ENCODE measurements at places on chromosomes 3 and 15.

DNA sequence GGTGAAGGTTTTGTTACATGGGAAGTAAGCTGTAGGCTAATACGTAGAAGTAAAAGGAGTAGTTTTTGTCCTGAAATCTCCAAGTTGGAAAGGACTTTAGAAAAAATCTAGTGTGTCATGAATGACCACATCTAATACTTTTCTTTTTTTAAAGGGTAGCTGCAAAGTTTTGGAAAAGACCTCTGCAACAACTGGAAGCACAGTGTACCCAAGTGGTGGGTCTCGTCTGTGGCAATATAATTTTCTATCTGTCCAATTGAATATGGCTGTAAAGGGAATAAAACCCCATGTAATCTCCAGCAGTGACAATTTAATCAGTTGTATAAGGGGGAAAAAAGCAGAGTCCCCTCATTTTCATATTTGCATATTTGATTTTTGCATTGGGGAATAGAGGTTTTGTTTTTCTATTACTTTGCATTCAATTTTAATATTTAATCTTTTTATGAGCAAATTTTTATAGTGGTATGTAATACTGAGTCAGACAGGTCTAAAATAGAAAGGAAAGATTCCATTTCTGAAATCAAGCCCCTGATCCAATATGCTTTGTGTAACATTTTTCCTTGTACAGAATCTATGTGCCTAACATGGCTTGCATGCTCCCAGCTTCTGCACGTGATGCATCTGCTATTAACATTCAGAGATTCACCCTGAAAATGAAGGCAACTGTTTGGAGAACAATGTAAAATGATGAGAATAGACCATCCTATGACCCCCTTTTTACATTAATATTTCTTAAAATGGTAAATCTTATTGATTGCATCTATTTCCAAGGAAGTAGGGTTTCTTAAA, 531.4 kb downstream of the ZIC1 start:
- DNase-seq = no peak

DNA sequence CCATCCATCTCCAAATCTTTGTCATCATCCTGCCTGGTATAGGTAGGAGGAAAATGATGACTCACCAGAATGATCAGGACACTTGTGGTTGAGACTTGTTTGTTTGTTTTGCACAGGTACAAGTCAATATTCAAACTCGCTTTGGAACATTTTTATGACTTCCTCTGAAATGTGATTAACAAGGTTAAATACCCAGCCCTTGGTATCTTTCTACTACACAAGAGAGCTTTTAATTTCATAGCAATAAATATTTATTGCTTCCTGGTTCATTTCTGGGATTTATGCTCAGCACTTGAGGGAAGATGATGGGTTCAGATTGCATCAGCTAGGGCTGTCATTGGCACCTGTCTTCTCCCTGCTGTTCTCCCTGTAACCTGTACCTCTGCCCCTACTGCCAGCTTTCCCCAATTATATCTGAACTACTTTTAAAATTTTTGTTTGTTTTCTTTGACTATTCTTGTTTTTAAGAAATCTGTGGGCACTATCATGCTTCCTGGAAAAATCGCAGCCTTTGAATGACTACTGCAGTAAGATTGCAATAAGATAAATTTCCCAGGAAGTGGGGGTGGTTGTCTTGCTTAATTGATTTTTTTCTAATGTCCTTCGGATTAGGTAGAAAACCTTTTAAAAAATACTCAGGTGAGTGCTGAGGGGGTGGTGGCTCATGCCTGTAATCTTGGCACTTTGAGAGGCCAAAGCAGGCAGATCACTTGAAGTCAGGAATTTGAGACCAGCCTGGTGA, 24.3 kb upstream of the GCNT3 start:
- peak; percentile 5 for DNase-seq

- DNase-seq = no peak
These were observed 9.1 kb upstream of the HHATL start for GRCh38 chr3:42711491-42712343.

DNA sequence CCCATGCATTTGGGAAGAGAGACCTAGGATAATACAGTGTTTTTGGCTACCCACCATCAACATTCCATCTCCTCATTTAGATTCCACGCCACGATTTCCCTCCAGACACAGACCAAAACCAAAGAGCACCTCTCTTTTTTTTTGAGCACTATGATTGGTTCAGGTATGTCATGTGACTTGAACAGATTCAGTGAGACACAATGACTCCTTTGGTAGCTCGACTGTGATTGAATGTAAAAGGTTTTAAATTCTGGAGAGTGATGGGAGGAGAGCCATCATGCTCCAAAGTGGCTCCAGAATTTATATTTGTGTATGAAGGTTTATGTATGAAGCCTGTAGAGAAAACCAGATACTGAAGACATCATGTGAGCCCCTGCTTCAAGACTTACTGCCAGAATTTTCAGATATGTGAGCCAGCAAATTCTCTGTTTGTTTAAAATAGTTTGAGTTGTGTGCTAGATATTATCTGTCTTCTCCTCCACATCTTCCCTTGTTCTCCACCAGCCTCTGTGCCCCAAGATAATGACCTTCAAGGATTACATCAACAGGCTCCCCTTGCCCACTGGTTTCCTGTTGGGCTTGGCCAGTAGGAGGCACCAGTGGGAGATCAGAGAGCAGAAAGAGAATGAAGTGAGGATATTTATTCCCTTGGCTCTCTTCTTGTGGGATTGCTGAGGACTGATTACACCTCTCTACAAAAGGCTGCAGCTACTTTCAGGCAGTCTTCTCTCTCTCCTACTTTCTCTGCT, 12.5 kb downstream of the MYD88 start:
- DNase-seq = no peak

DNA sequence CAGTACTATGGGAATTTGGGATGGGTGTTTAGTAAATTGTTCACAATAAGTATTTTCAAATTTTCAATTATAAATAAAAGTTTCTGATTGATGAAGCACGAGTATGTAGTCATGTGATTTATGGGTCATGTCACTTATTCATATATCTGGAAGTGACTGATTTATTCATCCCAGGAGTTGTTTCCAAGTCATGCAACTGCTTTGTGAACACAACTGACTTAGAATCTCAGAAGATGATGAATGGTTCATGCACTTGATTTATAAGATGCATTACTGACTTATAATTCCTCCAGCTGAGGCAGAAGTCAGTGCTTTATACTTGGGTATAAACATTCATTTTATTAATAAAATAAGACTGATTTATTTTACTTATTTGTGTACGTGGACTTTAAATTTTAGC, 137.8 kb upstream of the CBLB start:
- no peak for DNase-seq

- no peak for DNase-seq
These were observed 24.8 kb upstream of the MEIS2 start for GRCh38 chr15:37125143-37125542.

DNA sequence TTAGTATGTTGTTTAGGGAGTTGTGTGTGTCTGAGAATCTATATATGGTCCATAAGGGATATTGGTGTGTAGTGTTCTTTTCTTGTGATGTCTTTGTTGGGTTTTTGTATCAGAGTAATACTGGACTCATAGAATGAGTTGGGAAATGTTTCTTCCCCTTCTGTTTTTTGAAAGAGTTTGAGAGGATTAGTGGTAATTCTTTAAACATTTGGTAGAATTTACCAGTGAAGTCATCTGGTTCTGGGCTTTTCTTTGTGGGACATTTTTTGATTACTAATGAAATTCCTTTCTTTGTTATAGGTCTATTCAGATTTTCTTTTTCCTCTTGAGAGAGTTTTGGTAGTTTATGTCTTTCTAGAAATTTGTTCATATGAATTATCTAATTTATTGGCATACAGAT, 16.9 kb downstream of the ACKR2 start:
- no peak for DNase-seq

DNA sequence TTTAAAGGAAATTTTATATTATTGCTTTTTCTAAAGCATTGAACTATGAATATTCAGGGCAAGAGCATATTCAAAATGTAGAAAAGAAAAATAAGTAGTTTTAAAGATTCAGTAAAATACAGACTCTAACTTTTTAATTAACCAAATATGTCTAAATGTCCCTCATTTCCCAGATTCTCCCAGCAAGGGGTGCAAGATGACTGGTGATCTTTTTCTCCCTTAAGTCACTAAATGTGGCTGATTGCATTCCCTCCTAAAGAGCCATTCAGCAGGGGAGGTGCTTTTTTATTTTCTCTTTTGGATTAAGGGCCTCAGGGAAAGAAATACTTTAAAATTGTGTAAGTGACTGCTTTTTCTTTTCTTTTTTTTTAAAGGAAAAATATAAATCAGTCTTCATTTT, 406.9 kb downstream of the OXSM start:
- no peak for DNase-seq

DNA sequence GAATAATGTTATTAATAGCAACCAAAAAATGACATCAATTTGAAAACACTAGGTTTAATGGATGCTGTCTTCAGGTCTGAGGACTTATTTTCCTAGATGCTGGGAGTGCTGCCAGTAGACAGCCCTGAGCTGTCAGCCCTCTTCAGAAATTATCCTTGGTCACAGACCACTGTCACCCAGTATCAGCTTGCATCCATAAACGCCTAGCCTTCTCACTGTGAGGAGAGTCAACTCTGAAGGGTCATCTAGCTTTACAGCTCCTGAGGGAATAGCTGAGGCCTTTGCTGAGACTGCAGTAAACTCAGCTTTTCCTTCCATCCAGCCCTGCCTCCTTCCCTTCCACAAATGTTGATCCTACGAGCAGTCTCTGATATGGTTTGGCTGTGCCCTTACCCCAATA, 19.4 kb upstream of the MNS1 start:
- DNase-seq = peak; percentile 64

DNA sequence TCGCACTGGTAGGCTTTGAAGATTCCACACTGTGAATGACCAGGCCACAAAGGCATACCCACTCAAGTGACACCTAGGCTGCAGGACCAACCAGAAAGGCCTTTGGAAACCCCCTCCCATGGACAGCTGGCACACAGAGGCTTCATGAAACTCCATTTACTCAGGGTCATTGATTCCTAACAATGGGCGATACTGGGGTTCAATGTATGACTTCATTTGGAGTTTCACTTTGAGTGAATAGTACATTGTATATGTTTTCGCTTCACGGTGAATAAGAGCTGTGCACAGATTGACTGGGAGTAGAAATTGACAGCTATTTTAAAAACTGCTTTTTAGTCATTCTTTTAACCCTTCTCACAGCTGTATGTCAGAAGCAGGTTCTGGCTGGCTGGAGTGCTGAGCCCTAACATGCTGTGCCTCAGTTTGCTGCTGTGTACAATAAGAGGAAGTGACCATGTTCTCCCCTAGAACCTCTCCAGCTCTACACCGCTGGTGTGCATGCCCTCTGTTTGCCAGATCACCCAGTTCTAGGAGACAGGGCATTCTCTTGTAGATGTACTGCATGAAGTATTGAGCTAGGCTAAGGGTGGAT, 15.4 kb upstream of the CX3CR1 start:
- DNase-seq = no peak

- no peak for DNase-seq
These were observed 253.9 kb downstream of the RORA start for GRCh38 chr15:60975218-60975617.

- no peak for DNase-seq
These were observed 22.7 kb downstream of the SSUH2 start for GRCh38 chr3:8621872-8622271.

- DNase-seq = no peak
These were observed 33.7 kb downstream of the IDH3A start for GRCh38 chr15:78182821-78183220.

- DNase-seq = no peak
These were observed 328.7 kb downstream of the C3orf38 start for GRCh38 chr3:88478460-88478859.

- no peak for DNase-seq
These were observed 1.7 kb downstream of the B3GNT5 start for GRCh38 chr3:183254487-183255347.

DNA sequence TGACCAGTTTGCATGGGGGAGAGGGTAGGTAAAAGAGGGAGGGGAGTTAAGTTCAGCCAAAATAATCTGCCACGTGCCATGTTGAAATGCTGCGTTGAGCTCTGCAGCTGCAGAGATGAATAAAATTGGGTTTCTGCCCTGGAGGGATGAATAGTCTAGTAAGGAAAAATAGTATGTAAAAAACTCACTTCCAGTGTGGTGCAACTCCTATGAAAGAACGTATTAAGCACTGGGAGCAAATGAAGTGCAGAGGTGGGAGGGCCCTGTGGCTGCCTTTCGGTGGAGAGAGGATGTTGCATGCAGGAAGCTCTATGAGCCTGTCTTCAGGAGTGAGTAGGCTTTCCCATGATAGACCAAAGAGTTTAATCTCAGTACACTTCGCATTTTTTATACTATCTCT, 8.6 kb downstream of the CEP63 start:
- no peak for DNase-seq

GRCh38 chr3:196047391-196048030, 34.4 kb downstream of the TFRC start:
- DNase-seq = no peak

DNA sequence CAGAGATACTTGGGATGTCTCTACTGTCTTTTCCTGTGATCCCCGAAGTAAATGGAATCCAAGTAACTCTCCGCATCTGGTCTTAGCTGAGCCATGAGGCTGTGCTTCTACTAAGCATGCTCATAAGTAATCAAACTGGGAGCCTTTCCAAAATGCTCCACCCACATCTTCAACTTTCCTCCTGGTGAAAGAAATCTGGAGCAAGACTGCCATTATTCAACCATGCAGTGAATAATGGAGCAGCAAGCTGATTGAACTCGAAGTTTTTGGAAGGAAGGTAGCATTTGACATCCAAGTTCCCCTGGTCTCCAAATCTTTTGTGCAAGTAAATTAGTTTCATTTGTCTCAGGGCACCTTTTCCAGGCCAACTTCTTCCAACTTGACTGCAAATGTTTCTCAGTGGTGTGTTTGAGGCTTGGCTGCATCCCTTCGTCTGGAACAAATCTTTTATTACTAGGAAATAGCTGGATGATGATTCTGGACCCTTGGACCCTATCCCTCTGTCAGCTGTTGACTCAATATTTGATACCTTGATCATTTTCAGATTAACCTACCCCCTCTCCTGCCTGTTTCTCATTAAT, 19.4 kb downstream of the GXYLT2 start:
- no peak for DNase-seq

DNA sequence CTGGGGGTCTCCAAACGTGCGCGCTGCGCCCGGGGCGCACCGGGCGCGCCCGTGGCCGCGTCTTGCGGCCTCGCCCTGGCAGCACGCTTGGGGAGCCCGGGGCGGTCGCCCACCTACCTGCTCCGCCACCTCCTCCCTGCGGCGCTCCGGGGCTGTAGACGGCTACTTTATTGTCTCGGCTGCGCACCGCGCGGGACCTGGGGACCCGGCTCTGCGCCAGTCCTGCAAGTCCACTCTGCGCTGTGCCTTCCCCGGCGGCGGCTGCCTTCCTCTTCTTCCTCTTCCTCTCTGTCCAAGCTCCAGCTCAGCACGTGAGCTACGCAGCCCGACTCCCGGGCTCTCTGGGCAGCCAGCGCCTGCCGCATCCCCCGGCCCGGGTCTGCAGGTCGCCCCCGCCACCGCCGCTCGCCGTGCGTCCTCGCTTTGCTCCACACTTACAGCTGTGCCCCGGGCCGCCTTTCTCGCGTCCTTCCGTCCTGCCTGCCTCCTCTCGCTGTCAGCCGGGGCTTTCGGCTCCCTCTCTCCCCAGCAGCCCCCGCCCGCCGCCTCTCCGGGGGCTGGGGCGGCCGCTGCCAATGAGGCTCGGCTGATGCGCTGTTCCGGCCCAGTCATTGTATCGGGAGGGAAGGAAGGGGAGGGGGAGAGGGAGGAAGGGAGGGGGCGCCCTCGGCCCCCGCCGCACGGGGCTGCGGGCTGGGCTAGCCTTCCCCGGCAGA, 156.4 kb upstream of the FRMD4B start:
- DNase-seq = no peak
